ENCODE measurements at places on chromosomes 1 and 21.

DNA sequence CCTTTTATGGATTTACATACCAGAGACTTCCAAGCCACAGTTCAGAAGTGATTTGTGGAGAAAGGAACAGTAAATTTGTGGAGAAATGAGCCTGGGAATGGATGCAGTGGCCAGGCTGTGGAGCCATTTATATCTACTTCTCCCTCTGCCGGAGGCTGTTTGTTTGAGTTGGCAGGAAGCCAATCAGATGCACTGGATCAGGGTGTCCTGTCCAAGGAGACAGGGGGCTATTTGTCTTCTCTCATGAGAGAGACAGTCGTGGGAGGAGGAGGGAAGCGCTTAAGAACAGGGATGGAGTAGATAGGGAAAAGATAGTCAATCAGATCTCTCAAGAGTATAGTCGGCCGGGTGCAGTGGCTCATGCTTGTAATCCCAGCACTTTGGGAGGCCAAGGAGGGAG is 2.8 kb upstream of the HAPLN2 start:
- no peak for DNase-seq

GRCh38 chr1:37845049-37845646 is 14.2 kb downstream of the MTF1 start:
- DNase-seq: no peak

- no peak for DNase-seq
Measured at GRCh38 chr1:188462837-188463236, 1634.1 kb downstream of the PLA2G4A start.

GRCh38 chr1:201136355-201137023 is 9.5 kb upstream of the ASCL5 start:
- no peak for DNase-seq

- no peak for DNase-seq
Measured at GRCh38 chr1:216778737-216779136, 55.5 kb upstream of the ESRRG start.

DNA sequence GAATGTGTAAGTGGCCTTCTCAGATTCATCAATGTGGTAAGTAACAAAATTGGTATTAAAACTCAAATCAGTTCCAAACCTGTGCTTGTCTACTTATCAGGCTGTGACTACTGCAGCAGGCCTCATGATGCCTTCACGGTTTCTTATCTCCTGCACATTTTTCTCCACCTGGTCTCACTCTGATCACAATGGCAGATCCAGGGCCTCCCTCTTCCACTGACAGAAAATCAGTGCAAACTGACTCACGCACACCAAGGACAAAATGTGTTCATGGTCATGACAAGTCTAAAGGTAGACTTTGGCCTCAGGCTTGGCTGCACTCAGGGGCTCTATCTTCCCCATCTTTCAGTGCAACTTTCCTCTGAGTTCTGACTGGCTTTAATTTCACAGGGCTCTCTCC is 56.7 kb upstream of the ATP1A1 start:
- no peak for DNase-seq

- no peak for DNase-seq
Measured at GRCh38 chr1:233459968-233460367, 132.4 kb downstream of the MAP3K21 start.

GRCh38 chr21:31618696-31619430 is 40.6 kb upstream of the SOD1 start:
- DNase-seq: no peak

DNA sequence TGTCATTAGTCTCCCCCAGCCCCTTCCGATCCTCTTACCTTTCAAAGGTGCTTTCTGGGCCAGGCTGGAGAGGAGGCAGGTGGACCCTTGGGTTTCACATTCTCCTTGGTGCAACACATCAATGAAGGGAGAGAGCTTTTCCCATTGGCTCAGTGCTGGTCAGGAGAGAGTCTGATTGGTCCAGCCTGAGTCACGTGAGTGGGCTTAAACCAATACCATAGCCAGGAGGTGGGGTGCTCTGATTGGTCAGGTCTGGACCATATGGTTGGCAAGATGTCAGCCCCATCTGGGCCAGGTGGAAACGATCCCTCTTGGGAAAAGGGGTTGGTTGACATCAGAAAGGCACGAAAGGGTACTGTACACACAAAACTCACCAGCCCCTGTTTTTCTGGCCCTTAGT is 44.8 kb upstream of the ABCG1 start:
- DNase-seq: no peak

DNA sequence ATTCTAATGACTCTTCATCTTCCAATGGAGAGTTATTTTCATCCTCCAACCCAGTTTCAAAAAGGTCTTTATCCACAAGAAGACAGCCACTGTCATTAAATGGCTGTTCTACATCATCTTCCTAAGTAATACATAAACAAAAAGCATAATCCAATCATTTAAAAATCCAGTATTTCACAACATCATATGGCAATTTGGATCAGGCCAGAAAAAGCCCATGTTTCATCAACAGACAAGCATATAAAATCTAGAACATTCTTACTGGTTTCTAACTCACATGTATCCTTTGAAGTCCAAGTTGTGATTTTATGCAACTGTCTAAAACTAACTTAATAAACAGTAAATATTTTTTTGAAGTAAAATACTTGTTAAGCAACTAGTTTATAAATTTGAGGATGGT is 6.6 kb downstream of the CLSPN start:
- no peak for DNase-seq

DNA sequence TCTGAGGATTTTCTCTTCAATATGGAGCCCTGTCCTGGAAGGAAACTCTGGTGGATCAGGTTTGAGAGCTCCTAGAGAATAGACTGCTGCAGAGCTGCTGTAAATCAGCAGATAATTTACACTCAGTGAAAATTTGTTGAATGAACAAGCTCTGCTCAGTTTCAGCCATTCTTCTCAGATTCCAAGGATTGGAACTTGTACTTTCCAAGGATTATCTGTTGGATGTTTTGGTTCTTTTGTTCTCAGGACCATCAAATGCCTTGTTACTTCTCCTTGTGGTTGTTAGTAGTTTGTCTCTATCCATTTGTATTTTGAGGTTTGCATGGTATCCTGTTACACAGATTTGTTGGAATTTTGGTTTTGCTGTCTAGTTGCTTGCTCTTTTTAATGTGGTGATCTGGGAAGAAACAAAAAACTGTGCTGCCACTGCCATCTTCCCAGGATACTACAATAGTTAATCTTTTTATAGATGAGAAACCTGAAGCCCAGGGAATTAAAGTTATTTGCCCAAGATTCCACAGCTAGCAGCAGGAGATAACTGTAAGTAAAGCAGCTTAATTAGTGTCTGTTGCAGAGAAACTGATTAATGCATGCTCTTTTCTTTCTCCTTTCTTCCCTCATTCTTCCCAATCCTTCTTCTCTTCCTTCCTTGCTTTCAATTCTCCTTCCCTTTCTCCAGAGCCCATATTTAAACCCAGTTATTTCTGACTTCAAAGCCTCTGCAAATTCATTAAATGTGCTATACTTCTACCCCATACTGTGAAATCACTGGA is 21.7 kb upstream of the KIFAP3 start:
- DNase-seq: no peak

GRCh38 chr21:26227130-26227529 is 56.6 kb upstream of the APP start:
- DNase-seq: no peak

DNA sequence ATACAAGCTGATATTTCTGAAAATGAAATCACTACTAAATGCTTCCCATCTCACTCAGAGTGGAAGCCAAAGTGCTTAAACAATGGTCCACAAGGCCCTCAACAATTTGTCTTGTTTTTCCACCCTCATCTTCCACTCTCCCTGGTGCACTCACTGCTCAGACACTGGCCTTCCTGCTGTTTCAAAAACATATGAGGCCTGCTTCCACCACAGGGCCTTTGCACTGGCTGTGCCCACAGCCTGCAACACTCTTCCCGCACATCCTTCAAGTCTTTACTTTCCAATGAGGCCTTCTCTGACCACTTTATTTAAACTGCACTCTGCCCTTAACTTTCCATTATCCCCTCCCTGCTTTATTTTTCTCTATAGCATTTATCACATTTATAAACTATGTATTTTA is 53.8 kb downstream of the SYNJ1 start:
- DNase-seq: no peak

DNA sequence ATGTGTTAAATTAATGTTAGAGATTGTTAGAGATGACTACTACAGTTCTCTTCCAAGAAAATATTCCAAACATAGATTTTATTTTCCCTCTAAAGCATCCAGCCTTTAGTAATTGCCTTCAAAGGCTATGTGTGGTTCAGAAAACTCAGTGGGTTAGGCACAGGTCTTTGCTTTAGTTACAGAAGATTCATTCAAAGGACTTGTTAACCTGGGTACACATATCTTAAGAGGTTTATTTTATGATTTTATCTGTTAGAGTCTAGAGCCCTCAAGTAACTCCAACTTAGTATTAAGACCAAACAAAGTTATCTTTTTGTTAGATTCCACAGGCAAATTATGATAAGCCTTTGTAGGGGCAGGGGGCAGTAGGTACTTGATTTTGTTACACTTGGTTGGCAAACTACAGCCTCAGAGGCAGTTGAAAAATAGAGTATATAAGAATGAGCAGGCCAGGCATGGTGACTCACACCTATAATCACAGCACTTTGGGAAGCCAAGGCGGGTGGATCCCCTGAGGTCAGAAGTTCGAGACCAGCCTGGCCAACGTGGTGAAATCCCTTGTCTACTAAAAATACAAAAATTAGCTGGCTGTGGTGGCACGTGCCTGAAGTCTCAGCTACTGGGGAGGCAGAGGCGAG is 37.9 kb downstream of the CXADR start:
- no peak for DNase-seq

- no peak for DNase-seq
Measured at GRCh38 chr21:18274370-18274769, 29.7 kb downstream of the CHODL start.

- DNase-seq: no peak
Measured at GRCh38 chr1:14952626-14953314, 200.8 kb upstream of the TMEM51 start.

GRCh38 chr1:11078631-11079030 is 18.8 kb upstream of the SRM start:
- DNase-seq: no peak

- DNase-seq: no peak
Measured at GRCh38 chr1:26372039-26372438, 511 bp downstream of the ZNF683 start.

- DNase-seq: no peak
Measured at GRCh38 chr1:218436997-218437396, 91.9 kb downstream of the TGFB2 start.

DNA sequence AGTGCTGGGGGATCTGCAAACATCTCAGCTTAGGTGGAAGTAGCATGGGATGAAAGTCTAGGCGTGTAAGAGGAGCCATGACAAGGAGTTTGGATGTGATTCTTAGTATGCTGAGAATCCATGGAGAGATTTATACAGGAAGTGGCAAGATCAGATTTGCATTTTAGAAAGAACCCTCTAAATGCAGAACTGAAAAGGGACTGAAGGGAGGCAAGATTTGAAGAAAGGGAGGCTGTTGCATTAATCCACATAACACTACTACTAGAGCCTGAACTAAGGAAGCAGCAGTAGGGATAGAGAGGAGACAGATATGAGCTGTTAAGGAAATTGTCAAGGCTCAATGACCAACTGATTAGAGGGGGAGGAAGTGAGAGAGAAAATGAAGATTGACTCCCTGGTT is 9.8 kb downstream of the C1orf74 start:
- no peak for DNase-seq

GRCh38 chr1:12296016-12296415 is 66.2 kb downstream of the VPS13D start:
- DNase-seq: no peak

GRCh38 chr1:225945564-225945963 is 4.5 kb upstream of the LEFTY2 start:
- DNase-seq: no peak

- DNase-seq: no peak
Measured at GRCh38 chr1:34363447-34363846, 186.7 kb downstream of the C1orf94 start.

DNA sequence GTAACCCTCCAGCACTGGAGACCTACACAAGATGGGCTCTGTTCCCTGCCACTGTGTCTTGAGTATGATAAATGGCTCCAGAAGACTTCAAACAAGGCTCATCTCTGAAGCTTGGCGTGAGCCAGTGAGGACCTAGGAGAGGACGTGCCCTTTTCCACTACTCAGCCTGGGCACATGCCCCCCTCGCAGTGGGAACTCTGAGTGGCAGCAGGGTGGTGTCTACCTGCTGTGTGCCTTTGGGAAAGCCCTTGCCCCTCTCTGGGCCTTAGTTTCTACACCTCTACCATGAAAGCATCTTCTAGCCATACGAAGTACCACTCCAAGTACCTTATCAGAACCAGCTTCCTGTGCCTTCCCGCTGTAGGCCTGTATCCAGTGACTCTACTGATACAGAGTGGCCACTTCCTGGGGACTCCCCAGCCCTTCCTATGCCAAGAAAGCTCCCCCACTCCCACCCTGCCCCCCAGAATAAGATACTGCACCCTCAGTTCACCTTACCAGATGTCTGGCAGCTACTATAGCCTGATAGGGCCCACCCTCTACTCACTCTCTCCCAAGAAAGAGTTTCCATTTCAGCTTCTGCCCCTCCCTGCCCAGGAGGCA is 3.1 kb upstream of the MOB3C start:
- DNase-seq: no peak

- DNase-seq: no peak
Measured at GRCh38 chr1:46528297-46528955, 23.0 kb downstream of the KNCN start.

DNA sequence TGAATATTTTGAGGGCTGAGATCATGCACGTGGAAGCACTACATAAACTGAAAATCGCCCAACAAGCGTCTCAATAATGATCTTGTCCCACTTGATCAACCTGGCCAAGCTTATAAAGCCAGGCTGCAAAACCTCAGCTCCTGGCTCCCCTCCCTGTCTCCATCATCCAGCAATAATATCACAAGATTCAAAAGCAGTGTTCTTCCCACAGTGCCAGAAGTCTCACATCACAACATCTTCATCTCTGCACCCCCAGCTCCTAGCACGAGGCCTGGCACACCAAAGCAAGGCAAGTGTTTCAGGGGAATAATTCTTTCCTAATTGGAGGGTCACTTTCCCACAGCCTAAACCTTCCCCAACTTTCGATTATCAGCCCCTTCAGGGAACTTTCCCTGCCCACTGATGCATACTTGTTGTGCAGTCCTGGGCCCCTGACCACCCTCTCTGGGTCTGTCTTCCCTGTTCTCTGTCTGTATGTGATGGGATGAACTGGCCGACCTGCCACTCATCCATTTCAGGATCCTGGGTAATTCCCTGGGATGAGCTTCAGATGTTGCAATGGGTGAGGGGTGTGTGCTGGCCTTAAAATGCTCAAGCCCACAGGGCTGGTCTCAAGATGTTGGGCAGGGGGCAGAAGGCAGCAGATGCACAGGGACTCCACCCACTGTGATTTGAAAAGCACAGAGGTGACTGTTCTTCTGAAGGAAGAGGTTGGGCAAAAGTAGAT is 129.0 kb downstream of the DMRTB1 start:
- DNase-seq: no peak

DNA sequence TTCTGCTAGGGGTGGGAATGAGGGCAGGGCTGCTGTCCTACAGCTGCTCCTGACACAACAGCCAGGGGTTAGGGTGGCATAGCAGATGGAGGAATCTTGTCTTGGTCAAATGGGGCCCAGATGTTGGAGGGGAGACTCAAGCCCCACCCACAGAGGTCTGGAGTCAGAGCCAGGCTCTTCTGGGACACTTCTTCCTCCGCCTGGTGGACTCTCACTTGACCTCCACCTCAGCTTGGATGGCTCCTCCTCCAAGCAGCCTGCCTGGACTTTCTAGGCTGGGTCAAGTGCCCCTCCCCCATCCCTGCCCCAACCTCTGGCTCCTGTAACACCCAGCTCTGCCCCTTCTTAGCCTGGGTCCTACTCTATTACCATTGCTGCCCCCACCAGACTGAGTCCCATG is 35.5 kb downstream of the EPHA2 start:
- DNase-seq: no peak
